Activated CD8-positive, alpha-beta memory T cell treated with anti-CD3 and anti-CD28 coated beads, Interleukin-2, amount 10 ng/mL, durations not matched to agents 7 days and 5 days (primary cell): ENCODE measurements at places on chromosomes 6 and 20.

GRCh38 chr6:13327691-13328075 lies 654 bp downstream of the TBC1D7 start:
- peaks cover 19% of the 10 kb centered on the region for H3K36me3 ChIP-seq
- peak overlapping the region; percentile 87 for H3K4me3 ChIP-seq
- H3K27ac ChIP-seq: peak overlapping the region; percentile 91

GRCh38 chr20:62201173-62202082 lies 18.6 kb downstream of the MTG2 start:
- no peak overlapping the region for H3K4me3 ChIP-seq
- no peaks in the 10 kb centered on the region for H3K27me3 ChIP-seq
- H3K27ac ChIP-seq: no peak overlapping the region

DNA sequence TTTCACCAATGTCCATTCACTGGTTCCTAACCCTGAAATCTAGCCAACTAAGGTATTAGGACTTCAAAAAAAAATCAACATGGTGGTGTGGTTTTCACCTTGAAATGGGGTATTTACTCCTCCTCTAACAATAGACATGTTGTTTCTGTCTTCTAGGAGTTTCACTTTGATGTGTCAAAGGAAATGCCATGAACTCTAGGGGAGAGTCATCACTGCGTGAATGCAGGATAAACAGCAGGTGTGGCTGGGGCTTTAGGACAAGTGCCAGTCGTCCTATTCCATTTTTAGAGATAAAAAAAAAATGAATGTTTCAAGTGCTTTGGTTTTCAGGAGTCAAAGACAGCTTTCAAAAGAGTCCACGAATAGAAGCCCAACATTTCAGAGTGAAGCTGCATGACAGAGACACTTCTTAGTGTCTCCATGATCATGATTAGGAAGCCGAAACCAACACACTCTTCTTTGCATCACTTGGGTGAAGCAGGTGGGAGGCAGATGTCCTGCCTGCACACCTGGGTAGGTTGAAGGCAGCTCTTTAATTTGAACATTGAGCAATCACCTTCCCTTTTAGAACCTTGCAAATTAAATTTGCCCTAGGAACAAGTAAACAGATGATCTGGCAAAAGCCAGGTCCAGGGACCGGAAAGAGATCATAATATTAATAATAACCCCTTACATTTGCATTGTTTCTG lies 328.5 kb upstream of the PRDM1 start:
- H3K4me3 ChIP-seq: no peak overlapping the region
- H3K36me3 ChIP-seq: peaks cover 31% of the 10 kb centered on the region
- H3K27me3 ChIP-seq: peaks cover 1% of the 10 kb centered on the region
- H3K4me1 ChIP-seq: peaks cover 50% of the 10 kb centered on the region
- peak overlapping the region; percentile 87 for H3K27ac ChIP-seq

- H3K27ac ChIP-seq: peak overlapping the region; percentile 96
- DNase-seq: no peak
- H3K36me3 ChIP-seq: peaks cover 4% of the 10 kb centered on the region
- peak overlapping the region; percentile 95 for H3K4me3 ChIP-seq
- peaks cover 14% of the 10 kb centered on the region for H3K27me3 ChIP-seq
Observed at GRCh38 chr6:52994031-52994838, 849 bp downstream of the GSTA4 start.

- no peak overlapping the region for H3K27ac ChIP-seq
- DNase-seq: no peak
Observed at GRCh38 chr6:152727507-152727906, 23.1 kb upstream of the VIP start.

- H3K4me3 ChIP-seq: no peak overlapping the region
- no peaks in the 10 kb centered on the region for H3K27me3 ChIP-seq
- no peak for DNase-seq
- H3K4me1 ChIP-seq: no peaks in the 10 kb centered on the region
Observed at GRCh38 chr6:23478312-23478711, 647.7 kb upstream of the NRSN1 start.

- H3K4me1 ChIP-seq: no peaks in the 10 kb centered on the region
- no peak overlapping the region for H3K27ac ChIP-seq
- no peaks in the 10 kb centered on the region for H3K27me3 ChIP-seq
- no peak for DNase-seq
- no peak overlapping the region for H3K4me3 ChIP-seq
Observed at GRCh38 chr6:45880159-45880558, 135.5 kb downstream of the CLIC5 start.

- peaks cover 58% of the 10 kb centered on the region for H3K4me1 ChIP-seq
- H3K27ac ChIP-seq: peak overlapping the region; percentile 98
- H3K36me3 ChIP-seq: peaks cover 2% of the 10 kb centered on the region
- no peaks in the 10 kb centered on the region for H3K27me3 ChIP-seq
- H3K4me3 ChIP-seq: peak overlapping the region; percentile 52
- DNase-seq: no peak
Observed at GRCh38 chr6:16419636-16420336, 181.4 kb downstream of the GMPR start.

DNA sequence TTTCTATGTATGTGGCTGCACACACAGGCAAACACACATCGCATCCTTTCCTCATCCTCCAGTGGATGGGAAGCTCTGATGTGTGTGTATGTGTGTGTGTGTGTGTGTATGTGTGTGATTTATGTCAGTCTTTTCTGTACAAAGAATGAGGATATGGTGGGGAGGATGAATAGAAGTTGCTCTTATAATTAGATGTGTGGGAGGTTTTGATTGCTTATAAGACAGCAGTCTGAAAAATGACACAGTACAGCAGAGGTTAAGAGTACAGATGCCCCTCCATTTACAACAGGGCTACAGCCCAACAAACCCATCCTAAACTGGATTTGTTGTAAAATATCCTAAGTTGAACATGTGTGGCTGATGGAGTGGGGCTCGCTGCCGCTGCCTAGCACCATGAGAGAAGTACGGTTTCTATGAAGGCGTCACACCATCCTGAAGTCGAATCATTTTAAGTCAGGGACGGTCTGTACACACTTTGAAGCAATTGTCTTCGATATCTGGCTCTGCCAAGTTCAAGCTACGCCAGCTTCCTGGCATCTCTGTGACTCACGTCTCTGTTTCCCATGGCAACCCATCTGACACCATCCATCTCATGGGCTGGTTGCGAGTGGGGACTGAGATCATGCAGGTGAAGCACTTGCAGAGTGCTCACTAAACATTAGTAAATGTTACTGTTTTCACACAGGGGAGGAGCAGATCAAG lies 252.6 kb downstream of the MYLK4 start:
- H3K27ac ChIP-seq: no peak overlapping the region
- H3K4me1 ChIP-seq: no peaks in the 10 kb centered on the region
- no peak overlapping the region for H3K4me3 ChIP-seq
- no peaks in the 10 kb centered on the region for H3K36me3 ChIP-seq
- no peak for DNase-seq
- peaks cover 24% of the 10 kb centered on the region for H3K27me3 ChIP-seq

DNA sequence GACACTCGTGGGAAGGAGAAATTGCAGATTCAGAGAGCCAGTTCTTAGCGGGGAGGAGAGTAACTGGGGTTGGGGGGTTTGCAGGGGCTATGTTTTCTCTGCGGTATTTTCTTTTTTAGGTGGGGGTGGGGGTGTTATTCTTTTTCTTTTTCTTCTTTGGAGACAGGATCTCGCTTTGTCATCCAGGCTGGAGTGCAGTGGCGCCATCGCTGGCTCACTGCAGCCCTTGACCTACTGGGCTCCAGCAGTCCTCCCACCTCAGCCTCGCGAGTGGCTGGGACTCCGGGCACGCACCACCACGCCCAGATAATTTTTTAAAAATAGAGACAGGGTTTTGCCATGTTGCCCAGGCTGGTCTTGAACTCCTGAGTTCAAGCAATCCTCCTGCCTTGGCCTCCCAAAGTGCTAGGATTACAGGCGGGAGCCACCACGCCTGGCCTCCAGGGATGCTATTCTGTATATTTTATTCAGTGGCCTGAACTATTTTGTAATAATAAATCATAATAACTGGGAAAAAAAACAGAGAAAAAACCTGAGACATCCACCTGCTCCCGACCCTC lies 57.3 kb downstream of the UBE2V1 start:
- no peak overlapping the region for H3K27ac ChIP-seq
- peaks cover 4% of the 10 kb centered on the region for H3K4me1 ChIP-seq
- peaks cover 4% of the 10 kb centered on the region for H3K27me3 ChIP-seq
- H3K36me3 ChIP-seq: no peaks in the 10 kb centered on the region
- H3K4me3 ChIP-seq: no peak overlapping the region

- no peaks in the 10 kb centered on the region for H3K36me3 ChIP-seq
- no peak for DNase-seq
- H3K27ac ChIP-seq: peak overlapping the region; percentile 79
- H3K4me3 ChIP-seq: peak overlapping the region; percentile 83
Observed at GRCh38 chr20:34705008-34705396, 858 bp downstream of the TP53INP2 start.

DNA sequence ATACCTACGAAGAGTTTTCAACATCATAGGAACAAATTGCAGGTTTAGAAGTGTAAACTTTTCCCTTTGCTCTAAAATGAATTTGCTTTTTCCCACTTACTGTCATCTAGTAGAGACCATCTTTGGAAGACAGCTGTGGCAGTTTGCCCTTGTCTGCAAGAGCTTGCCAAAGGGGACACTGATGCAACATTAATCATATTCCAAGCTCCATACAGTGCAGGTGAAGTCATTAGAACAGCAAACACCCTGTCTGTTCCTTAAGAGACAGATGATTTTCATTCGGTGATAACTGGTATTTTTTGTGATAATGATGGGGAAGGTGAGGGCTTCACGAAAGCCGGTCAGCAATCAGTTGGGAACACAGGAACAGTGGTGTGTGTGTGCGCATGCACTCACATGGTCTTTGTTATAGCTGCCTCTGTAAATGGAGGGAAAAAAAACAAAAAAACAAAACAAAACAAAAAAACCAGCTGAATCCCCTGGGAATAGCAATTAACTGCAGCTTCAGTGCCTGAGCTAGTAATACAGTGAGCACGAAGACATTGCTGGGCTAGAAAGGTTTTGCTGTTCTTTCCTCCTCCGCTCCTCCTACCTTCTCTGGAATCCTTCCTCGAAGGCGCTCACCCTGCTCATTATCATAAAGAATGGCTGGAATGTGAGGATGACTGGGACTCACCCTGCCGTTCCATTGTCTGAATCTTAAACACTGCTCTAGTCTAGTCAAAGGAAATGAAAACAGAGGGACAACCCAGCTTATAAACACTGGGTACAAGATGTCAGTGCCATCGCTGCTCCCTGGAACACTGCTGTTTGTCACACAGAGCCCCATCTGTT lies 35.2 kb upstream of the KIF13A start:
- H3K27me3 ChIP-seq: peaks cover 3% of the 10 kb centered on the region
- no peaks in the 10 kb centered on the region for H3K36me3 ChIP-seq
- H3K4me3 ChIP-seq: no peak overlapping the region

- no peak overlapping the region for H3K27ac ChIP-seq
- H3K4me3 ChIP-seq: no peak overlapping the region
- no peaks in the 10 kb centered on the region for H3K36me3 ChIP-seq
Observed at GRCh38 chr20:16488616-16489015, 84.6 kb downstream of the KIF16B start.

DNA sequence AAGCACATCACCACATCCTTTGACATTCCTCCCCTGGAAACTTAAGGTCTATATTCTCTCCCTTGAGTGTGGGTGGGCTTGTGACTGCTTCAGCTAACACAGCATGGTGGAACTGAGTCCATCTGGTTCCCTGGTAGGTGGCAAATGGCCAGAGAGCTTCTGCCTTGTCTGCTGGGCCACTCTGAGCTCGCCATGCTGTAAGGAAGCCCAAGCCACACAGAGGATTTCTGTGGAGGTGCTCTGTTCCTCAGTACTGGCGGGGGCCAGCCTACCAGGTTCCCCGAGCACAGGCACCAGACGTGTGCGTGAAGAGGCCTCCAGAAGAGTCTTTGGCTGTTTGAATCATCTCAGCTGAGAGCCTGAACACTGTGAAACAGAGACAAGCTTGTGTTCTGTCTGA lies 41.6 kb upstream of the PMEPA1 start:
- H3K27me3 ChIP-seq: peaks cover 48% of the 10 kb centered on the region
- H3K4me1 ChIP-seq: peaks cover 13% of the 10 kb centered on the region
- no peak overlapping the region for H3K4me3 ChIP-seq
- no peak overlapping the region for H3K27ac ChIP-seq
- no peaks in the 10 kb centered on the region for H3K36me3 ChIP-seq

- no peaks in the 10 kb centered on the region for H3K36me3 ChIP-seq
- no peak overlapping the region for H3K27ac ChIP-seq
- H3K4me3 ChIP-seq: no peak overlapping the region
- no peak for DNase-seq
- H3K27me3 ChIP-seq: peaks cover 71% of the 10 kb centered on the region
- peaks cover 22% of the 10 kb centered on the region for H3K4me1 ChIP-seq
Observed at GRCh38 chr20:63008541-63009044, 1.8 kb upstream of the BHLHE23 start.

GRCh38 chr20:58918621-58919020 lies 62.4 kb upstream of the NELFCD start:
- H3K36me3 ChIP-seq: no peaks in the 10 kb centered on the region
- DNase-seq: no peak
- no peak overlapping the region for H3K4me3 ChIP-seq

- H3K4me3 ChIP-seq: no peak overlapping the region
- no peaks in the 10 kb centered on the region for H3K36me3 ChIP-seq
- DNase-seq: no peak
- H3K27me3 ChIP-seq: no peaks in the 10 kb centered on the region
Observed at GRCh38 chr6:24766680-24767462, 7.9 kb upstream of the GMNN start.

DNA sequence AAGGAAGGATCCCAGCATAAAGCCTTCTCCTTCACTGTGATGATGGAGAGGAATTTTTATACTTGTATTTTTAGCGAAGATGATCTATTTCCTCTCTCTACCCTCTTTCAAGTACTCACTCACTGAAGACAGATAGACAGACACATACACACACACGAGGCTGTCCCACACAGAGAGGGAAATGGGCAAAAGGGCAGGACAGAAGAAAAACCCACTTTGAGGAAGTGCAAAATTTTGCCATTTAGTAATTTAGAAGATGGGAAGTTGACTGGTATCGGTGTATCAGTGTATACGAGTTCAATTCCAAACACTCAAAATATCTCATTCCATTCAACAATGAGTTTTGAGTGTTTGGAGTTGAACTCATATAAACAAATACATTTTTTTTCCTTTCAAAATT lies 30.9 kb downstream of the HEBP2 start:
- H3K36me3 ChIP-seq: no peaks in the 10 kb centered on the region
- no peak overlapping the region for H3K27ac ChIP-seq
- H3K27me3 ChIP-seq: peaks cover 2% of the 10 kb centered on the region
- DNase-seq: no peak

DNA sequence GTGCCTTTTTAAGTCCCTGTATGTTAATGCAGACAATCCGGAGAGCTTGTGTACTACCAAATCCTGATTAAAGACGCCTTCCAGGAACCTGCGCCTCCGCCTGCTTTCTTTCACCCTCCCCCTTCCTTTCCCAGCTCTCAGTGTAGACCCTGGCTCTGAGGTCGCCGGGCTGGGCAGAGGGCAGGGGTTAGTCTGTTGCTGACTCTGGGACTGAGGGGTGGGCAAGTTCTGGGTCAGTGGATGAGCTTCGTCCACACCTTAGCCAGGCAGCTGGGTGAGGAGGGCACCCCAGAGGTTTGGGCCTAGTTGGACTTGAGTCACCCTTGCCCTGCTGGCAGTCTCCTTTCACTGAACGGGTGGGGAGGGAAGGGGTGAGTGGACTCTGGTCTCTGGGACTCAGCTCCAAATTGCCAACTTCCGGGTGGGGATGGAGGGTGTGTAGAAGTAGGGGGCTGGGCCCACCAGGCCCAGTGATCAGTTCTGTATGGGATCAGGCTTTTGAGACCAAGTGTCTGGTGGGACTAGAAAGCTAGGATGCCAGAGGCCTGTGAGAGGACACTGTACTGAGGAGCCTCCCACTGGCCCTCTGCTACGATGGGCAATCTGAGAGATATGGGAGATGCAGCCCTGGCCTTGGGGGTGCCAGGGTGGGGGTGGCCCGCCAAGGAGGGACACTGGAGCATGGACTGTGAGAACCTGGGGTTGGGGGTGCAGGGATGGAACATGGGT lies 21.3 kb upstream of the SLC22A7 start:
- no peaks in the 10 kb centered on the region for H3K36me3 ChIP-seq
- H3K27me3 ChIP-seq: peaks cover 66% of the 10 kb centered on the region
- no peak overlapping the region for H3K27ac ChIP-seq
- DNase-seq: no peak
- peaks cover 17% of the 10 kb centered on the region for H3K4me1 ChIP-seq
